ENCODE measurements at places on chromosomes 6 and 20.

DNA sequence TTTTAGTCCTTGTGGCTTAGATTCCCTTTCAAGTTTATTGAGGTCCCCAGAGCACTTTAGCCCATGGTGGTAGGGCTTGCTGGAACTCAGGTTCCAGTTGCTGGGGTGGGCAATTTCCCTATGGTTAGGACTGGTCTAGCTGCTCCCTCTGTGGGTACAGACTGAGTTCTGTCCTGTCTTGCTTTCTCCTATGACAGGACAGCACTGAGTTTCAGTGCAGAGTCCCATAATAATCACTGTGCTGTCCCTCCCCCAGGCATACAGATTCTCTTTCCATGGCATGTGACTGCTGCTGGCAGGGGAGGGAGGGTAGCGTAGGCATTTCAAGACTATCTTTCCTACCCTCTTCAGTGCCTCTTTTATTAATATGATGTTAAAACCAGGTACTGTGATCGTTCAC is 17.1 kb upstream of the ERVFRD-1 start:
- DNase-seq: no peak

DNA sequence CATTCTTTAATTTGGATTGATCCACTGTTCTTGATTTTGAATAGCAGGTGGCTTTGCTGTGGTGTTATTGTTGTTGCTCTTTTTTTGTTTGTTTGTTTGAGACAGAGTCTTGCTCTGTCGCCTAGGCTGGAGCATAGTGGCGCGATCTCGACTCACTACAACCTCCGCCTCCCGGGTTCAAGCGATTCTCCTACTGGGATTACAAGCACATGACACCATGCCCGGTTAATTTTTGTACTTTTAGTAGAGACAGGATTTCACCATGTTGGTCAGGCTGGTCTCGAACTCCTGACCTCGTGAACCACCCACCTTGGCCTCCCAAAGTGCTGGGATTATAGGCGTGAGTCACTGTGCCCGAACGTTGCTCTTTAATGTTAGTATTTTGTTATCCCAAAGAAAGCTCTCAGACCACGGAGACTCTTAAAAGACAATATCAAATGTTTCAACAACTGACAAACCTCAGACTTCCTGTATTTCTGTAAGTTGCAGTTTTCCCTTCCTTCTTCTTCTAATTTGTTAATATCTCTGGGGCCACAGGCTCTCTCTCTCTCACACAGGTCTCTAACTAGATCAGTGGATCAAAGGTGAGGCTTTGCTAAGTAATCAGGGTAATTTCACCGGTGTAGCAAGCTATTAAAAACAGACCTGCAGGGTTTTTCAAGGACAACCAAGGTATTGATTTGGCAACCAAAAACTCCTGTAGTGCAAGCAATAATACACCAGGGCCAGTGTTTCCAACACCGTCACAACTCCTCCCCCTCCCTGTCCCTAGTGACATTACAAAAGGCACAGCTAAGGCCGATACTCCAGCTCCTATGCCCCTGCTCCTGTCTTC is 48.8 kb upstream of the ZNF217 start:
- DNase-seq: no peak

- DNase-seq: no peak
Measured at GRCh38 chr6:13709689-13710551, 1.7 kb downstream of the RANBP9 start.

- no peak for DNase-seq
Measured at GRCh38 chr6:109770779-109771178, 79.7 kb downstream of the FIG4 start.

DNA sequence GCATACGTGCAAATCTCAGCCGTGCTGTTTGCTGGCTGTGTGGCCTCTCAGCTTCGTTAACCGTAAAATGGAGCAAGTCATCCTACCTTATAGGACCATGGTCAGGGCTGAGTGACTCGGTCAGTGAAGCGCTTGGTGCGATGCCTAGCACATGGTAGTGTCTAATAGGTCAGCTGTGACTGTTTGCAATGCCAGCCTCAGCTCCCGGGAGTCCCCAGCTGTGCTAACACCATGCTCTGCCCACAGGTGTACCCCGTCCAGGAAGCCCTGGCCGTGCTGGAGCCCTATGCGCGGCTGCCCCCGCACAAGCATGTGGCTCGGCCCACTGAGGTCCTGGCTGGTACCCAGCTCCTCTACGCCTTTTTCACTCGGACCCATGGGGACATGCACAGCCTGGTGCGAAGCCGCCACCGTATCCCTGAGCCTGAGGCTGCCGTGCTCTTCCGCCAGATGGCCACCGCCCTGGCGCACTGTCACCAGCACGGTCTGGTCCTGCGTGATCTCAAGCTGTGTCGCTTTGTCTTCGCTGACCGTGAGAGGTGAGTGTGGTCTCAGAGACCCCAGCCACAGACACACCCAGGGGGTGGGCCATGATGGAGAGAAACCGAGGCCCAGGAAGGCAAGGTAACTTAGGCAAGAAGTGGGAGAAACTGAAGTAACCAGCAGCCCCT is 10.6 kb downstream of the TRIB3 start:
- no peak for DNase-seq

DNA sequence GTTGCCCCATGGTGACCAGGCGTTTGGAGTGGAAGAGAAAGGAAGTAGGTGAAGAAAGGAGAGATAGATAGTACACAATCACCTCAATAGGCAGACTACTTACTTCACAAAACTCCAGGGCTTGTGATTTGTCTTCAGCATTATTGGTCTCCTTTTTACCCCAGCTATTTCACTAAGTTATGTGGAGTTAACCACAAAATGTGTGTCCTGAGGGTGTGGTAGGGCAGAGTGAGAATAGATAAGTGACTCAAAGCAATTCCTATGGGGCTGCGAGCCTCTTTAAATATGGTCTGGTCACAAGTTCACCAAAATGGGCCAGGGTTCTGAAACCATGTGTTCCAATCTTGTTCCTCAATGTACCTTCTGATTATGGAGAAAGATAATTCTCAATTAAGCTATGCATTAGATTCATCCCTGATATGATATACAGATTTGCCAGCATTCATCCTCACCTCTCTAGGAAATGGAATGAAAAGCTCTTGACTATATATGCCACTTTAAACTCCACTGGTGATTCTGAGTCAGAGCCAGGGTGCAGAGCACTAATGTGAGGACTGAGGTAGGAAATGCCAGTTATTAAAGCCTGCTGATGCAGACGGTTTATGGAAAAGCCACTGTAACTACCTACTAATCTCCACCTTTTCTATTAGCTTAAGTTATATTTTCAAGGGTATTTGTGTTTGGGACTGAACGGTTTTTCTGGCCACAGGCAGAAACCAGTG is 310.6 kb upstream of the MANEA start:
- DNase-seq: no peak

DNA sequence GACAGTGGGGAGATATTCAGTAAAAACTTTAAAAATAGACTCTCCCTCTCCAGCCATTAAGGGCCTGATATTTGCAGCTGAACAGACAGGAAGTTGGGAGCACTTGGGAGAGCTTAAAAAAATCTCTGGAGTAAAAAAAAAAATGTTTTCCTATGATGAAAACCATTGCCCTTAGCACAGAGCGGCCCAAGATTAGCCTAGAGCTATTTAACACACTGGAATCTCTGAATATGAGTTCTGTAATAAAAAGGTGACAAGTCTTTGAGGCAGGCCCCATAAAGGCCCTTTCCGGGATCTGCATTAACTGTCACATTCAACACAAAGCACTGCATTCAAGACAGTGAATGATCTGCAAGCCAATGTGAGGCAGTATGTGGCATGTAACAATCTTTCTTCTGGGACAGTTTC is 393.7 kb downstream of the ZFAND3 start:
- no peak for DNase-seq

GRCh38 chr20:23245553-23246181 is 104.9 kb upstream of the NXT1 start:
- no peak for DNase-seq

All from right renal pelvis (tissue), 4 donors.